ENCODE measurements at places on chromosomes 2 and 18.
A peak's percentile ranks its signal among the peaks of the same experiment; 100 is the strongest.

DNA sequence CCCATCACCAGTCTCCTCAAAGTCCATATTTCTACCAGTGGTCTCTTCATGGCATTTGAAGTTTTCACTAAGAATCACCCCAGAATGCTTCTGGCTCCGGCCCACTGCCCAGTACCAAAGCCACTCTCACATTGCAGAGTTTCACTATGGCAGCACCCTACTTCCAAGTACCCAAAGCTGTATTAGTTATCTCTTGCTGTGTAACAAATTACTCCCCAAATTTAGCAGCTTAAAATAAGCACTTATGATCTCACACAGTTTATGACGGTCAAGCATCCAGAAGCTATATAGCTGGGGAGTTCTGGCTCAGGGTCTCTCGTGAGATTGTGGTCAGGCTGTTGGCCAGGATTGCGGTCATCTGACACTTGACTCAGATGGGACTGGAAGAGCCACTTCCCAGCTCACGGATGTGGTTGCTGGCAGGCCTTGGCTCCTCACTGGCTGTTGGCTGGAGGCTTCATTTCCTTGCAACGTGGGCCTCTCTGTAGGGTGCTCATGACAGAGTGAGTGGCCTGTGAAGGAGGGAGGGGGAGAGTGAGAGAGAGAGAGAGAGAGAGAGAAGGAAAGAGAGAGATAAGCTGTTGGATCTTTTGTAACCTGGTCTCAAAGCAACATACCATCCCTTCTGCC is 189.5 kb downstream of the CTIF start:
- DNase-seq: no peak

DNA sequence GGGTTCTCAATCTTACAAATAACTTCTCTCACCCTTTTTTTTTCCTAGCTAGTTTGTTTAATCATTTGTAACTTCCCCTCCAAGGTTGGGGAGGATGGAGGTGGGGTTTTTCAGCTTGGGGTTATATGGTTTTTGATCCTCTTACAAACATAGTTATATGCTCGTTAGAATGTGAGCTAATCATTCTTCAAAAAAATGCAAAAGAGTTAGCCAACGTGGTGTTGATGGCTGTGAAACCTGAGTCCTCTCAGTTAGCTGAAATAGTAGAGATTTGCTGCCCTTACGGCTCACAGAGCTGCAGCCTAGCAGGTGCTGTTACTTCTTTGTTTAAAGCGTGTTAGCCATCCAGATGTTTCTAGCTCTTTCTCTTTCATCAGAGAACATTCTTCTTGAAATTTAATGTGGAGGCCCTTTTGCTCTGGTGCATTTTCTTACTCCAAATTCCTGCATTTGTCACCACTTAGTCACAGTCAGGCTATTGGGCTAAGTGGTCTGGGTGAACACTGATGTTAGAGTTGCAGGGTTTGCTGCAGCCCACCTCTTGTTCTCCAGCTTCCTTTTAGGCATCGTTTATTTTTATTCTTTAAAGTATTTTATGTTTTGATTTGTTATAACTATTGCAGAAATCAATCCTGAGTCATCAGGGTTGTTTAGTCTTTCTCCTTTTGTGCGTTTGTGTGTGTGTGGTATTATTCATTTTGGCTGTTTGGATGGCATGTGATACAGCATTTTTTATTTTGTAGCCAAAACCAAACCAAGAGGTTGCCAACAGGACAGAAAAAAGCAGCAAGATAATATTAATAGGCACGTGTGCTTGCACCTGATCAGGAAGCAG is 41.1 kb downstream of the LIMS1 start:
- no peak for DNase-seq

- no peak for DNase-seq
Observed at GRCh38 chr2:210267698-210268097, 42.5 kb upstream of the ACADL start.

DNA sequence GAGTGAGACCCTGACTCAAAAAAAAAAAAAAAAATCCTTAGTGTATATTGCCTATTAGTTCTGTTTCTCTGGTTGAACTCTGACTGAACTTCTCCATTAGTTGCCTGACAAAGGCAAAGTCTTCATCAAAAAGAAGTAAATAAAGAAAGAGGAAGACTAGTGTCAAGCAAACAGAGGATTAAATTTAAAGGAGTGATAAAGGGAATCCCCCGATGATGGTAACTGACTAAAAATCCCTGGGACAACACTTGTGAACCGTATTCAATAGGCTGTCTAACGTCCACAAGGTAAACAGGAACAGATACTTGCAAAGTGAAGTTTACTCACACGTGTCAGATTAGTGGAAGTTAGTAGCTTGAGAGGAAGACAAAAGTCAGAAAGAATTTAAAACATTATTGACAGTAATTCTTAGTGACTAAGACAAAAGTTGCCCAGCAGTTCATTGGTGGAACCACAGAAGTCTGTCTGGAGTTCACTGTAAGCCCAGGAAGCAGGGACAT is 26.2 kb upstream of the SPOPL start:
- DNase-seq: no peak

- DNase-seq: no peak
Observed at GRCh38 chr2:229104974-229105387, 166.1 kb downstream of the PID1 start.

DNA sequence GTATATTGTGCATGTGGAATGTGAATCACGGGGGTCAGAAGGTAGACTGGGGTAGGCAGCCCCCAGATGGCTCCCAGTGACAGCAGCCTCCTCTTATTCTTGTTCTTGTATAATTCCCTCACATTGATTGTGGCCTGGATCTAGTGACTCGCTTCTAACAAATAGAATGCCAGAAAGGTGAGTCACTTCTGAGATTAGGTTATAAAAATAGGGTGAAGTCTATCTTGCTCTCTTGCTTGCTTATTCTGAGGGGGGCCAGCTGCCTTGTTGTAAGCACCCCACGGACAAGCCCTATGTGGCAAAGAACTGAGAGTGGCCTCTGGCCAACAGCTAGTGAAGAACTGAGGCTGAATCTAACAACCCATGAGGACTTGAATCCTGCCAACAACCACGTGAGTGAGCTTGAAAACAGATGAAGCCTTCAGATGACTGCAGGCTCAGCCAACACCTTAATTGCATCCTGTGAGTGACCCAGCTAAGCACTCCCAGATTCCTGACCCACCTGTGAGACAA is 15.6 kb upstream of the RMND5A start:
- no peak for DNase-seq

DNA sequence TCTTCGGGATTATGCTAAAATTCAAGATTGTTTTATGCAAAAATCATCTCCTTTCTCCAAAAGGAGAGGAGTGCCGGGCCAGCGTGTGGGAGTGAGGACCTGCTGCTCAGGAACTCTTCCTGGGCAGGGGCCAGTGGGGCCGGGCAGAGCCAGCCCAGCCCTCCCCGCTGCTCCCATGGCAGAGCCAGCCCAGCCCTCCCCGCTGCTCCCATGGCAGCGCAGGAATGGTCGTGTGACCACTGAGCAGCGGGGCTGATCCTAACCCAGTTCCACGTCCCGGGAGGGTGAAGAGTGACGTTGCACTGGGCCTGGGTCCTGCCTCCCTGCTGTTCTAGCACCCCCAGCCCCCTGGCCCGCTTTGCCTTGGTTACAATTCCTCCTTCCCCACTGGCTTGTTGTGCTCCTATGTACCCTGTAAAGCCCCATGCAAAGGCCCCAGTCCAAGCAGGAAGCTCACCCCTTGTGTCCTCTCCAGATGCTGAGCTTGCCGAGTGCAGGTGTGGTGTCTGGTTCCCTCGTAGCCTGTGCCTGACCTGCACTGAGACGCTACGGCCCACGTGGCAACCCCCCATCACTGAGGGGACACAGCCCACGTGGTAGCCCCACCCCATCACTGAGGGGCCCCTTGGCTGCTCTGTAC is 11.4 kb upstream of the NEU4 start:
- DNase-seq: no peak

DNA sequence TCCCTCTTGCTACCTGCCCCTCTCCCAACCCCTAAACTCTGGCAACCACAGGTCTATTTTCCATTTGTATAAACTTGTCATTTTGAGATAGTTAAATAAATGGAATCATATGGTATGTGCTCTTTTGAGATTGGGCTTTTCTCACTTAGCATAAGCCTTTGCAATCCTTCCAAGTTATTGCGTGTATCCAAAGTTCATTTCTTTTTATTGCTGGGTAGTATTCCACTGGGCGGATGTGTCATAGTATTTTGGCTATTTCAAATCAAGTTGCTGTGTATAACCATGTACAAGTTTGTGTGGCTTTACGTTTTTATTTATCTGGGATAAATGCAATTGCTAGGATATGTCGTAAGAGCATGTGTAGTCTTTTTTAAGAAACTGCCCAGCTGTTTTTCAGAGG is 55.5 kb upstream of the CUL3 start:
- DNase-seq: no peak

DNA sequence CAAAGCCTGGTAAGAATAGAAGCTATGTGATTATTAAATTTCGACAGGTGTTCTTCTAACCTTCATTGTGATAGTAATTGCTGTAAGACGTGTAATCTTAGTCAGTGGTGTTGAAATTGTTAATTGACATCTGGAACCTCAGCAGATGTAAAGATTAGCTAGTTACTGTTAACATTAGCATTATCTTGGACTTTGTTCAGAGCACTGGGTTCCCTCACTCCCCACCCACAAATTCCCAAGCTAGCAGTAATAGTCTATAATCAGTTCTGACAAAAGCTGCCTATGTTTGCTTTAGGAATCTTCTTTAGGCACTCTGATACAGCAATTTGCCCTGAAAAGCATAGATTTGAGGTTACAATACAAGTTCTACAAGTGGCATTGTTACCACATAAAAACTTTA is 233.7 kb downstream of the EN1 start:
- no peak for DNase-seq

- DNase-seq: no peak
Observed at GRCh38 chr2:47558768-47559684, 156.1 kb downstream of the MSH2 start.

DNA sequence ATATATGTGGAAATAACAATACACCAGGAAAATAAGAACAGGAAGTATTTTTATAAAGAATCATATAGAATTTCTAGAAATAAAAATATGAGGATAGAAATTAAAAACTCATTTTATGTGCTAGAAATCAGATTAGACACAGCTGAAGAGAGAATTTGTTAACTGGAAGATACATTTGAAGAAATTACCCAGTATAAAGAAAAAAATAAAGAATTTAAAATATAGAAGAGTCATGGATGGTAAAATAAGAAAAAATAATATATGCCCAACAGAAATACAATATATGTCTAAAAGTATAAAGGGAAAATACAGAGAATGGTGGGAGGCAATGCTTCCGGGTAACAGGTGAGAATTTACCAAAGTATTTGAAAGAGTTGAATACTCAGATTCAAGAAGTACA is 539.9 kb downstream of the NR4A2 start:
- no peak for DNase-seq

DNA sequence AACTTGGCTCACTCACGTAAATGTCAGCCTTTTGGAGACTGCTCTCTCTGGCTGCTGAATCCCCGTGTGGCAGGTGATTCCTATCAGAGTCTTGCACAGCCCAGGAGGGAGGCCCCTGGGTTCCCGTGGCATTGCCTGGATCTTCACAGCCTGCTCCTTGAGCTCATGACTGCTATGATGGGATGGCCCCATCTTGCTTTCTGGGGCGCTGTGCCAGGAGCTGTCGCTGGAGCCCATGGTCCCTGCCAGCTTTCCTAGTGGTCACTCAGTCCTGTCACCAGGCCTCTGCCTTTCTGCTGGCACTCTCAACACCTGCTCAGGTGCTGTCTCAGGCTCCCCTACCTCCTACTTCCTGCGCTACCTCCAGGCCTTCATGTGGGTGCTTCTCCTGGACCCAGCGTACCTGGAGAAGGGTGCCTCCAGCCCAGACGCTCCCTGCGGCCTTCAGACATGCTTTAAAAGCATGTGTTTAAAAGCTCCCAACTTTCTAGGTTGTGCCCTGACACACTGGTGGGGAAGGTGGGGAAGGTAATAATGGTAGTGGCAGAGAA is 110.1 kb downstream of the MCFD2 start:
- DNase-seq: peak; percentile 12

- DNase-seq: no peak
Observed at GRCh38 chr2:122078451-122078850, 323.0 kb downstream of the TSN start.

DNA sequence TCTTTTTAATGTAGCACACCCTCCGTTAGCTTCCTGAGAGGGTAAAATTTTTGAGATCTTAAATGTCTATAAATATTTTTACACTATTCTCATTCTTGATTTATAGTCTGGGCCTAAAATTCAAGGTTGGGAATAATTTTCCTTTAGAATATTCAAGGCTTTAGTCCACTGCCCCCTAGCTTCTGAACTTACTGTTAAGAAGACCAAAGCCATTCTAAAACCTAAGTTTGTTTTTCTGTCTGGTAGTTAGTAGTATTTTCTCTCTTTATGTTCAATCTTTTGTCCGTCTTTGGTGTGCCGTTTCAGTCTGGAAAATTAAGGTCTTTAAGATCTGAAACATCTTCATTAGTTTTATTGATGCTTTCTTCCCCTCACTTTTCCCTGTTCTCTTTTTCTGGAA is 14.5 kb downstream of the OSBPL6 start:
- no peak for DNase-seq

DNA sequence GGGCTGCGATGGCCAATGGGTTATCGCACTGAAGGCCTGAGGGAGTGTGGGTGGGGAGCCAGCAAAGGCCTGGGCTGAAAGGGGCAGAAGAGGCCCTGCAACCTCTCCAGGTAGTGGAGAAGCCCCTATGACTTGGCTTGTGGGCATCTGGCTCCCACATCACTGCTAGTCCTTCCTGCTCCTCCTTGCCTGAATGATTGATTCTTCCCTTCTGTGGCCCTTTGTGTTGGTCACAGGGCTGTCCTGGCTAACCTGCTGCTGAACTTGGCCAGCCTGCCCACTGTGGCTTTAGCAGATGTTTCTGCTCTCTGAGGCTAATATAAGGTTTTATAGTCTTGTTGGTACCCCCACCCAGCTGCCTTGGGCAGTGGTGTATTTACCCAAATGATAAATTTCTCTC is 136.2 kb upstream of the ALPP start:
- no peak for DNase-seq

- no peak for DNase-seq
Observed at GRCh38 chr2:46173636-46174250, 123.5 kb upstream of the EPAS1 start.

- no peak for DNase-seq
Observed at GRCh38 chr18:69330385-69331005, 70.2 kb upstream of the DOK6 start.

- DNase-seq: no peak
Observed at GRCh38 chr18:35610089-35610488, 28.5 kb downstream of the GALNT1 start.

DNA sequence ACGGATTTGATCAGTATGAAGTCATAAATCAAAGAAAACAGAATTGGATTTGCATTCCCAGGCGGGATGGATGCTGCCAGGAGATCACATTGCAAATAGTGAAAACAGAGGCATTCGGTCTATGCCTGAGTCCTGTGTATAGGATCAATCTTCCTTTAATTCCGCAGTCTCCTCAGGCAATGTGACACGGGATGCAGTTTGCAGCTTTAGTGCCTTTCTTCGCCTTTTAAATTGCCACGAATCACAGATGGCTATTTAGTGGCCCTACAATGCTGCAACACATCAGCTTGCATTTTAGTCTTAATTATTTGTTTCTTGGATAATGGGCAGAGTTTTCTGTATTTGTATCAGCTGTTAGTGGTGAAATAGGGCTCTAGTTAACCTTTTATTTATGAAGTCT is 6.8 kb downstream of the ADCYAP1 start:
- DNase-seq: no peak

- DNase-seq: peak; percentile 33
Observed at GRCh38 chr2:162344617-162344950, 652 bp downstream of the GCA start.
